Stimulated activated CD8-positive, alpha-beta memory T cell treated with anti-CD3 and anti-CD28 coated beads, Interleukin-7, amount 100 ng/mL, for 1 hour (primary cell): ENCODE measurements at places on chromosomes 7 and 10.

DNA sequence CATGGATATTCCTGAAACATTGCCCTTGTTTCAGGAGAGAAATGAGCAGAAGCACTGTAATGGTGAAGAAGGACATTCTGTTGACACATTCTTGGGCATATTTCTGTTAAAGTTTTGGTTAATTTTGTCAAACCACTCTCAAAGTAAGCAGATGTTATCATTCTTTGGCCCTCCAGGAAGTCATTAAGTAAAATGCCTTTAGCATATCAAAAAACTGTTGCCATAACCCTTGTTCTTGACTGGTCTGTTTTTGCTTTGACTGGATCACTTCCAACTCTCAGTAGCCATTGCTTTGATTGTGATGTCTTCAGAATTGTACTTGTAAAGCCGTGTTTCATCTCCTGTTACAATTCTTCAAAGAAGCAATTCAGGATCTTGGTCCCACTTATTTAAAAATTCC, 404.3 kb upstream of the LRRTM3 start:
- DNase-seq: no peak

GRCh38 chr10:3701491-3701890, 83.5 kb downstream of the KLF6 start:
- DNase-seq: no peak

GRCh38 chr7:50653981-50654425, 88.8 kb upstream of the DDC start:
- DNase-seq: no peak

DNA sequence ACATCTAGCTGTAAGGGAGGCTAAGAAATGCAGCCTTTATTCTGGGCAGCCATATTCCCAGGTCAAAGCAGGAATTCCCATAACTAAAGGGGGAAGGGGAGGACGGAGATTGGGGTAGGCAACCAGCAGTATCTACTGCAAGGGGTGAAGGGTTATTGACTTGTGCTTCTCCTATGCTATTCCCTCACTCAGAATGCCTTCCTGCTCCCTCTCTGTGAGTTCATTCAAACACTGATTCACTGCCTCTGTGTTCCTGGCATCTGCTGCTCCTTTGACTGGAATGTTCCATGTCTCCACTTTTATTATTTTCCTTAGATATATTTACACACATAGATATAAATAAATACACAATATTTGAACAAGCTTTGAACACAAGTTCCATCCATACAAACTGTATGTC, 11.1 kb downstream of the HTR7 start:
- DNase-seq: no peak
